ENCODE measurements at places on chromosomes 13 and 19.

DNA sequence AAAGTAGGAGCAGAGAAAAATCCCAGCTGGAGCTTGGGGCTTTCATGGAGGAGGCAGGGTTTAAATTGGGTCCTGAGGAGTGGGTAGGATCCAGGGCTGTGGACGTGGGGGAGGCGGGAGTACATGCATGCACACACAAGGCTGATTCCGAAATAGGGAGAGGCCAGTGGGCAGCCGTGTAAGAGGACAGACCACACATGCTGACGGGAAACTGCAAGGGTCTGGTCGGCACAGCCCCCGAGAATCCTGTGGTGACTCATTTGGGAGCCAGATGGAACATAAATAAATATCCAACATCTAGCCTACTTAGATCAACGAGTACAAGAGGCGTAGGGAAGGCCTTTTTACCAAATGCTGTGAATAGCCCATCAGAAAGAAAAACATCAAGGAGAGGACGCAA lies 216.3 kb upstream of the ZNF507 start:
- no peak for DNase-seq

- no peak for DNase-seq
These were observed 316.6 kb downstream of the DNAJC15 start for GRCh38 chr13:43339805-43340550.

- DNase-seq: no peak
These were observed 2419.4 kb downstream of the PCDH9 start for GRCh38 chr13:64810750-64811149.

GRCh38 chr13:48725271-48725670 lies 71.5 kb downstream of the CYSLTR2 start:
- no peak for DNase-seq

- DNase-seq: no peak
These were observed 770 bp downstream of the HNRNPM start for GRCh38 chr19:8445488-8446001.

DNA sequence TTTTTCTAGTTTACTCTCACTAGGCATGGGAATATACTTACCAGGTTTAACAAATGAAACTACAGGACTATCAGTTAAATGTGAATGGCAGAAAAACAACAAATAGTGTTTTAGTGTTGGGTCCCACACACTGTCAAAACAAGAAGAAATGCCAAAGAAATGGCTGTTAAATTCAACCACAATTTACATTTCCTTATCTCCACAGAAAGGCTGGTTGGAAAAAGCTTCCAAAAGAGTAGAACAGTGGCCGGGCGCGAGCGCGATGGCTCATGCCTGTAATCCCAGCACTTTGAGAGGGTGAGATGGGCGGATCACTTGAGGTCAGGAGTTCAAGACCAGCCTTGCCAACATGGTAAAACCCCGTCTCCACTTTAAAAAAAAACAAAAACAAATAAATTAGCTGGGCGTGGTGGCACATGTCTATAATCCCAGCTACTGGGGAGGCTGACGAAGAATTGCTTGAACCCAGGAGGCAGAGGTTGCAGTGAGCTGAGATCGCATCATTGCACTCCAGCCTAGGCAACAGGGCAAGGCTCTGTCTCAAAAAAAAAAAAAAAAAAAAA lies 66.5 kb downstream of the SERP2 start:
- DNase-seq: no peak

GRCh38 chr19:39916851-39917396 lies 17.5 kb downstream of the FCGBP start:
- DNase-seq: peak; percentile 26

GRCh38 chr13:79528759-79529191 lies 47.8 kb downstream of the NDFIP2 start:
- no peak for DNase-seq

- no peak for DNase-seq
These were observed 33.5 kb downstream of the SOX21 start for GRCh38 chr13:94678845-94679244.

- peak; percentile 76 for DNase-seq
These were observed 11.9 kb downstream of the SELENOW start for GRCh38 chr19:47790398-47790814.
